Right renal cortex interstitium (tissue), 3 donors: ENCODE measurements at places on chromosomes 7 and 10. TPM values are rescaled to one million over a fixed set of nuclear protein-coding genes. Genes with fewer than 3 reads are reported as not detected.

Gene STK32C
- 11.3 TPM for polyA plus RNA-seq

Gene MBL2
- polyA plus RNA-seq: not detected

Gene MYO3A
- polyA plus RNA-seq: 6.4 TPM

Gene CCDC172
- polyA plus RNA-seq: not detected

Gene CTAGE8
- 7.7 TPM for polyA plus RNA-seq

Gene CLRN3
- polyA plus RNA-seq: 18.4 TPM

DNA sequence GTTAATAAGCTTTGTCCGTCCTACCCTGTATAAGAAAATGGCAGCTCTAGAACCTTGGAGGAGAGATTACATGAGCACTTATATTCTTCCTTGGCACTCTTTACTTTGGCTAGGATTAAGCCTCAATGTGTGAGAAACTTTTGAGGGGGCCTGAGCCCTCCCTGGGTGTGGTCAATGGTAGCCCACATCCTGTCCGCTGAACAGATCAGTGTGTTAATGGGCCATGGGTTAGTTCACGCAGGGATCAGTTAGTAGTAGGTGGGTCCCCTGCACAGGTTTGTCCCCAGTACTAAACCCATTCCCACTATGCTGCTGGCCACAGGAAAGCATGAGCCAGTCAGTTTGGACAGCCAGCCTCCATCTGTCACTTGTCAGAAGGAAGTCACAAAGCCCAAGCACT, 20.2 kb upstream of the IKZF1 start:
- no peak for DNase-seq

DNA sequence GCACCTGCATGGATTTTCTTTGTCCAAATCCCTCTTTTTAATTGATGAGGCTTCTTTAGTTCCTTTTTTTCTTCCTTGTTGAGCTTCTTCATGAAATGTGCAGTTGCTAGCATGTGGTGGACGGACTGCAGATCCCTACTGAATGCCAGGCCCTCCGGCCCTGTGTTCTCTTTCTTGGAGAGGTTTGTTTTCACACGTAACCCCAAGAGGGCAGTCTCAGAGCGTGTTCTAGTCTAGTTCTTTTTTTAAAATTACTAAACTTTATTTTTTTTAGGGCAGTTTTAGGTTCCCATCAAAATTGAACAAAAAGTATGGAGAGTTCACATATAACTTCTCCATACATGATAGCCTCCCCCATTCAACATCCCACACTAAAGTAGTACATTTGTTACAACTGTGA, 190.0 kb downstream of the CFTR start:
- no peak for DNase-seq

DNA sequence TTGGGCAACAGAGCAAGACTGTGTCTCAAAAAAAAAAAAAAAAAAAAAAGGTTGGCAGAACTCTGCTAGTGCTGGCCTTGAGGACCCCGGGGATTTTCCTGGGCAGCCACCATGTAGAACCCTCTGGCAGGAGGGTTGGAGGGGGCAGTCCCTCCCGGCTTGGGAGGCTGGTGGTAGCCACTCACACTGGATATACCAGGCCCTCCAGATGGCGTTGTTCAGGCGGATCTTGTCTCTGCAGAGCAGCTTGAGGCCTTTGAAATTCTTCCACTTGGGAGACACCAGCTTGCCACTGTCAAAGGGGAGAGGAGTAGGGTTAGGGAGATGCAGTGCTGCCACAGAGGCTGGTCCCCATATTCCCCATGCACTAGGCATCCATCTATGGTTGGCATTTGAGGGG, 8.4 kb downstream of the MLXIPL start:
- no peak for DNase-seq

GRCh38 chr7:36303202-36304098, 86.2 kb upstream of the ANLN start:
- DNase-seq: no peak

- DNase-seq: no peak
These were observed 19.5 kb upstream of the GNA12 start for GRCh38 chr7:2863461-2864066.

- DNase-seq: peak; percentile 16
These were observed 20.9 kb downstream of the MORN4 start for GRCh38 chr10:97612386-97612785.

DNA sequence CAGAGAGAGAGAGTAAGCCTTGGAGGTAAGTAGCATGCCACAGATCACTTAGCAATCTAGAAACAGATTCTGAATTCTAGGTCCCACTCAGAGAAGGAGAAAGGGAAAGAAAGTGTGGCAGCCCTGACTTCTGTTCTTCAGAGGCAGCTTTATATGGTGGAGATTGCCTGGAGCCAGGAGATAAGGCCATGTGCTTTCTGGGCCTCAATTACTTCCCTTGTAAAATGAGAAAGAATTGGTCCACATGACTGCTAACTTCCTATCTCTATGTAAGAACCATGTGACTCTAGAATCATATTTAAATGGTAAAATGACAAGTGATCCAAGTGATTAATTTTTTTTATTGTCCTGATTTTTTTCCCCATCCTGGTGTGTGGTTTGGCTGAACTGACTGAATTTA, 64.1 kb downstream of the HHEX start:
- DNase-seq: no peak

GRCh38 chr7:7746458-7746857, 28.1 kb upstream of the RPA3 start:
- no peak for DNase-seq

- no peak for DNase-seq
These were observed 17.8 kb downstream of the YKT6 start for GRCh38 chr7:44218418-44219201.
